ENCODE measurements at places on chromosomes 5 and 9. TPM values are rescaled to one million over a fixed set of nuclear protein-coding genes. Genes with fewer than 3 reads are reported as not detected.

Gene SPIN1
- total RNA-seq, result 48.0 TPM

DNA sequence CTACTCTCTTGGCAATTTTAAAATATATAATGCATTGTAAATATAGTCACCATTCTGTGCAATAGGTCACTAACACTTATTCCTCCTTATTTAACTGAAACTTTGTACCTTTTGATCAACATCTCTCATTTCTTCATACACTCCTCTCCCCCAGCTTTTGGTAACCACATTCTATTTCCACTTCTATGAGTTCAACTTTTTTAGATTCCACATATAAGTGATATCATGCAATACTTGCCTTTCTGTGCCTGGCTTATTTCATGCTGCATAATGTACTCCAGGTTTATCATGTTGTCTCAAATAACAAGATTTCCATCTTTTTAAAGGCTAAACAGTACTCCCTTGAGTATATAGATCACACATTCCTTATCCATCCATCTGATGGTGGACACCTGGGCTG is 188.8 kb downstream of the NXNL2 start:
- no peak for DNase-seq

DNA sequence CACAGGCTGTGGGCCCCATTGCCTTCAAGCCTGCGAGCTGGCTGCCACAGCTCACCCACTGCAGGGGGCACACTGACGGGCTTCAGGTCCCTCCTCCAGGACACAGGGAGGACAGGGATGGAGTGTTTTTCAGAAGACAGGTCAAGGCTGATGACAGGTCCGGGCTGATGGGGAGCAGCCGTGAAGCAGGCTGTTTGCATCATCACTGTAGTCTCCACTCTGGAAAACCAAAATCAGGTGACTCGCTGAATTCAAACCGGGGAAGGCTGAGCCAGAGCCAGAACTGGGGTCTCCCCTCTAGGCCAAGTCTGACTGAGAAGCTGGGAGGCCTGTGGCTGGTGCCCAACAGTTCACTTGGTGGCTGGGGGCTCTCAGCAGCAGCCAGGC is 48.5 kb downstream of the OLFM1 start:
- no peak for DNase-seq

DNA sequence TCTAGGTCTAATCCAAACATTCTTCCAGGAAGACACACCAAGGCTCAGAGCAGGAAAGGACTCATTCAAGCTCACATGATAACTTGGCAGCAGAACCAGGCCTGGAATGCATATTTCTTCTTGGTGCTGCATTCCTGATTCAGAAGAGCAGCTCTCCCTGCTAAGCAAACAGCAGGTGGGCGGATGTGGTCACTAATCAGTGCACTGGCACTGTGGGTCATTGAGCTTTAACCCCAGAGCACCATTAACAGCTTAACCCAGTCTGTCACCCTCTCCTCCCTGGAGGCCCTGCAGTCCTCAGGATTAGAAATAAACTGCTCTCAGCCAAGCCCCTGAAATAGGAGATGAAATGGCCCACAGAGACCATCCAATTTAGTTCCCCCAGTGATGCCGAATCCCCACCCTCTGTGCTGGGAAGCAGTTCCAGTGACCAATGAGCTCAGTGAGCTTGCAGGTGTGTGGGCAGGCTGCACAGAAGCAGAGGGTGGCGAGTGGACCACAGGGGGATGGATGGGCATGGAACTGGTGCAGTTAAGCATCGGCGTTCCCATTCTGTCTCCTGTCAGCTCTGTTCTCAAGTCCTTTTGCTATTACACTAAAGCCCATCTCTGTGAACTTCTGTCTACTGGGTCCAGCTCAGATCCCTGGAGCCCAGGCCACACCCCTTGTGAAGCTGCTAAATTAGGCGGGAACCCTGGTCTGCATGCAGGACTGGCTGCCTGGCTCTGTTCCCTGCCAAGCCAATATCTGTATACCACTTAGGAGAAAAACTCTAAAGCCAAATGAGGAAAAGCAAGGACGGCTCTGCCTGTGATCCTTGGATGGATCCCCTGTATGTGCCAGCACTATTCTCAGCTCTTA is 16.6 kb upstream of the MEGF9 start:
- DNase-seq, result peak; percentile 93

Measured in dermis microvascular lymphatic vessel endothelial cell (primary cell).